Activated T-cell treated with anti-CD3 and anti-CD28 coated beads, Interleukin-2, amount 50 U/mL, for 72 hours (primary cell): ENCODE measurements at places on chromosomes 4 and X.

- no peak for DNase-seq
These were observed 1392.9 kb downstream of the ARAP2 start for GRCh38 chr4:34851411-34851810.

- no peak for DNase-seq
These were observed 503.2 kb downstream of the PACRGL start for GRCh38 chr4:21203416-21203815.

- no peak for DNase-seq
These were observed 19.0 kb downstream of the SLC2A9 start for GRCh38 chr4:10002278-10002677.

DNA sequence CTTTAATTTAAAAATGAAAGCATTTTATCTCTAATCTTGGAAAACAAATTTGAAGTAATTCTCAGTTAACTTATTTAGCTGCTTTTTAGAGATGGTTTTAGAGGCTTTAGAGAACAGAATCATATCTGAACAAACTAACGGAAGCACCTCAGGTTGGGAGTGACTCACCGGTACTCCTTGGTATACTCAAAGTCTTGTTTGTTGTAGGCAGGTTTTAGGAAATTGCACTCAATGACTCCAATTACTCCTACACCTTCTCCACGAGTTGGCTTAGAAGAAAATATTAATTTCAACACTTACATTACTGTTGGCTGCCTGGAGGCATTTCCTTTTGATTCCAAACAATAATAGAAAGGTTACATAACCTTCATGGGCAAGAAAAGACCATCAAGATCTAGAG lies 23.6 kb downstream of the MORC4 start:
- DNase-seq: no peak

- no peak for DNase-seq
These were observed 134.9 kb downstream of the MAML3 start for GRCh38 chr4:140018931-140019618.

GRCh38 chr4:81030981-81031791 lies 678 bp downstream of the BMP3 start:
- DNase-seq: peak; percentile 2

GRCh38 chr4:5784960-5785611 lies 74.1 kb downstream of the EVC start:
- no peak for DNase-seq

GRCh38 chr4:169438057-169438480 lies 167.3 kb upstream of the SH3RF1 start:
- DNase-seq: no peak

- DNase-seq: no peak
These were observed 1149.7 kb downstream of the STPG2 start for GRCh38 chr4:96993560-96993959.

DNA sequence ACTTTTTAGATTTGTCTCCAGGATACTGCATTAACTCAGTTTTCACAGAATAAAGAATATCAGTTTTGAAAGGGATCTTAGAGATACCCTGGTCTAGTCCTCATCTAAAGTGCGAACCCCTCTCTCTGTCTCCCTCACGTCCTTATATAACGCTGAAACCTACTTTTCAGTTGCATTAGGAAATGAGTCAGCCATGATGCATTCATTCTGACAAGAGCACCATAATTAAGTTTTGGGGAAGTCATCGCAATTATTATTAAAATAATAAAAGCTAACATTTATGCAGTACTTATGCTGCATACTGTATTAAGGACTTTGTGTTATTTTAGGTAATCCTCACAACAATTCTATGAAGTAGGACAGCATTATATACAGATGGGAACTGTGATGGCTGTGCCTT lies 116.1 kb downstream of the REELD1 start:
- DNase-seq: no peak

DNA sequence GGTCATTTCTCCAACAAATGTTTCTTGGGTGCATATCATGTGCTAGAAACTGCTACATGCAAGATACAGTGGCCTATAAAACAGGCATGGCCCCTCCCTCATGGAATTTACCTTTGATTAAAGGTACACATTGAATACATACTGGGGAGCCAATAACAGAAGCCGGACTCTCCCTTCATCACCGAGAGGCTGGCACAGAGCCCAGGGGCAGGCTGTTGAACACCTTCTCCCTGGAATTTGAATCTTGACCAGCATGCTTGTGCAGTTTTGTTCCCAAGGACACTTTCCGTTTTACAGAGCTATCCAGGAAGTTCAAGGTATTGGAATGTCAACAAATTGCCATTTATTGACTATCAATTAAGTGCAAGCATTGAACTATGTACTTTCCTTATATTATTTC lies 33.2 kb downstream of the PPARGC1A start:
- DNase-seq: no peak

- DNase-seq: no peak
These were observed 33.8 kb downstream of the ENOX2 start for GRCh38 chrX:130869239-130869638.

DNA sequence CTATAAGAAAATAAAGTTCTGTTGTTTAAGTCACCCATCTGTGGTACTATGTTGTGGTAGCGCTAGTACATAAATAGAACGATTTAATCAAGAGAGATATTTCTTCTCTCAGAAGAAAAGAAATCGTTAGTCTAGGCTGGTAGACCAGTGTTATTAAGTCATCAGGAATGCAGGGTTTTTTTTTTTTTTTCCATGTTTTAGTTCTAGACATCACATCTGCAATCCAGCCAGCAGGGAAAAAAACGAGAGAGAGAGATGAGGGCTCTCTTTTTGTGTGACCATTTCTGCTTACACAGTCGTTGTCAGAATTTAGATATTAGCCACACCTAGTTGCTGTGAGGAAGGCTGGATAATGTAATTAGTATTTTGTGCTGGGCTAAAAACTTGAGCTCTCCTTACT lies 417.4 kb downstream of the TMA16 start:
- DNase-seq: no peak

DNA sequence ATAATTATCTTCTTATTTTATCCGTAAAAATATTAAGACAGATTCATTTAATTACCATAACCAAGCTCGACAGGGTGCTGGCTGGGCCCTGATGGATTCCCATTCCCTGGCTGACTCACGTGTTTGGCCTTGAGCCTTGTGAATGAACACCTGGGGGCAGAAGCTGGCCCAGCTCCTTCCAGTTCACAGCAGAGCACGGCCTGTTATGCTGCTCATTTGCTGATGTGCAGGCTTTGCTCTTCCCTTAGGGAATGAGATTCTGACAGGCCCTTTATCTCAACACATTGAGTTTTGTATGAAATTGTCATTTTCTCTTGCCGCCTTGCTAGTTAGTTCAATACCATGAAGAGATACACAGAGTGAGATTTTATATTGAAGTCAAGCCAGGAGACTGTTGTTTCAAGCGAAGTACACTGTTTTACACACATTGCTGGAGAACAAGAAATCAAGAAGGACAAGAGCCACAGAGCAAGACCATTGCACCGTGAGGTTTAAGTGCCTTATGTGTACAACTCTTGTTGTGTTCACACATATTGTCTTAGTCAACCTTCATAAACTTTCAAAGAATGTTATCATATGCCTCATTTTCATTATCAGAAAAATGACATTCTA lies 1583.3 kb downstream of the STIM2 start:
- DNase-seq: no peak

DNA sequence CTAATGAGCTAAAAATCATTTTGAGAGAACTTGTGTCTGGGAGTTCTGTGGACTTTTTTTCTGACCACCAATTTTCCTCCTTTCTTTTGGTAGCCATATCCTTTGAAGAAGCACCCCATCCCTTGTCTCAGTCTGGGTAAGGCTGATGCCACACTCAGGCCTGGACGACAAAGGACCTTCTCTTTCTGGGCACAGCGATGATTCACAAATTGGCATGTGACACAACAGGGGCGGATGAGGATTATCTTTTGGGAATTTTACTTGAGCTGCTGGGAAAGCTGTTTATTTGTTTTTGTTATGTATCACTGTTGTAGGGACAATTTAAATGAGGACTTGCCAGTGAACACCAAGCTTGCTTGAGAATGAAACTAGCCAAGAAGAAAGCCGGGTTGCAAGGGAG lies 233.4 kb upstream of the HAND2 start:
- DNase-seq: no peak

DNA sequence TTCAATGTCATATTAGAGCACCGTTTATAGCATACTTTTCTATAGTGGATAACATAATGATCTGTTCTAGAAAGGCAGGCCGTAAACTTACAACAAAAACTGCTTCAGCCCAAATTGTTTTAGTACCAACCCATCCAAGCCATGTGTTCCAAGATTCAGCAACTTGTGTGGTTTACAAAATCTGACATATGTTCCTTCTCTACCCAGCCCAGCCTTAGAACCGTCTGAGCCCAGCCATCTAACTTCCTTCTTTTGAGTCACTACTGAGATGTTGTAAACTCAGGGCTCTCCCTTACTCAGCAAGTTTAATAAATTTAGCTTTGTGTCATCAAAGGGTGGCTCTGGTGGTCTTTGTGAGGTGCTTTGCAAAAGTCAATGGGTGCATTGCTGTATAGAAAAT lies 32.4 kb upstream of the REPS2 start:
- DNase-seq: no peak

- DNase-seq: no peak
These were observed 1004.2 kb downstream of the PCDH18 start for GRCh38 chr4:136528131-136528530.

- no peak for DNase-seq
These were observed 6.6 kb upstream of the PPM1K start for GRCh38 chr4:88291003-88291402.

GRCh38 chr4:24770032-24770584 lies 25.3 kb upstream of the SOD3 start:
- peak; percentile 2 for DNase-seq

DNA sequence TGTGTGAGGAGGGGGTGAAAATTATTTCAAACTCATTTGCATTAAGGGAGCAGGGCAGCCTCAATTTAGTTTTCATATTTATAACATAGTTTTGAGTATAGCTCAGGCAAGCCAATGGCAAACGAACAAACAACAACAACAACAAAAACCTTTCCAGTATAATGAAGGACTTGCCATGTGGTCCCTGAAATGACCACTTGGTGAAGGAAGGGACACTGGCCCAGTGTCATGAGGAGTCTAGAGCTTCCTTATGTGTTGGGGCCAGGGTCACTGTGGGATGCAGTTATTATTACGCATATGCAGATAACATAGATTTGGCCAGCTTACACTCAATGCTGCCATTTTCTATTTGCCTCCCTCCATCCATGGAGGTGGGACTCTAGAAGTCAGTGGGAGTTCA lies 23.3 kb downstream of the NKX3-2 start:
- DNase-seq: no peak

DNA sequence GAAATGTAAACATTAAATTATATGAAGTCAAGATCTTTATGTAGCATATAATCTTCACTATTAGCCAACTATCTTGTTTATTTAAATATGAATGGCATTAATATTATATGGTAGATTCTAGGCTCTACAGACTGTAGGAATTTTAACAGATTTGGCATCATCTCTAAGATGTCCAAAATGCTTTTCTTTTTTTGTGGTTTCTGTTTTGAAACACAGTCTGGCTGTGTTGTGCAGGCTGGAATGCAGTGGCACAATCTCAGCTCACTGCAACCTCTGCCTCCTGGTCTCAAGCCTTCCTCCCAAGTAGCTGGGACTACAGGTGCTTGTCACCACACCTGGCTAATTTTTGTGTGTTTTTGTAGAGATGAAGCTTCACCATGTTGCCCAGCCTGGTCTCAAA lies 76.2 kb downstream of the ELOVL6 start:
- no peak for DNase-seq

GRCh38 chrX:47448165-47448806 lies 34.7 kb downstream of the ZNF41 start:
- no peak for DNase-seq

GRCh38 chrX:18886005-18886343 lies 97.9 kb downstream of the PHKA2 start:
- no peak for DNase-seq

- no peak for DNase-seq
These were observed 56.0 kb upstream of the MAGED1 start for GRCh38 chrX:51837451-51837850.

DNA sequence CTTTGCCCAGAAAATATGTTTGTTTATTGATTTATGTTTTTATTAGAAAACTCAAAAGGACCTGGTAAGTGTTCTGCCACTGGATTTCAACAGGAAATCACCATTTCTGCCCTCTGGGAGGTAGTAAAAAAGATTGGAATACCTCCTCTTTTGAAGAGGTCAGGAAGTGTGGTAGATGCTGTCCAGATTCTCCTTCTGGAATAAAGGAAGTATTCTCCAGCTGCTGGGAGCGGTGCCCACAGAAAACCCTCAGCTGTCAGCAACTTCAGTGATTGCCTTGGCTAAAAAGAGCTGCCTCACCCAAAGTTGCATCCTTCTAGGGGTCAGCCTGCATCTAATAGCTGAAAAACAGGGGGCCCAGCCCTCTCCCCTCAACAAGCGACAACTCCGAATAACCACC lies 13.8 kb upstream of the ZNF674 start:
- DNase-seq: no peak

- no peak for DNase-seq
These were observed 40.2 kb upstream of the NKX3-2 start for GRCh38 chr4:13584481-13584880.

- no peak for DNase-seq
These were observed 23.1 kb upstream of the TNIP3 start for GRCh38 chr4:121187206-121187605.

- DNase-seq: no peak
These were observed 44.8 kb upstream of the CDKN2AIP start for GRCh38 chr4:183399616-183400015.

DNA sequence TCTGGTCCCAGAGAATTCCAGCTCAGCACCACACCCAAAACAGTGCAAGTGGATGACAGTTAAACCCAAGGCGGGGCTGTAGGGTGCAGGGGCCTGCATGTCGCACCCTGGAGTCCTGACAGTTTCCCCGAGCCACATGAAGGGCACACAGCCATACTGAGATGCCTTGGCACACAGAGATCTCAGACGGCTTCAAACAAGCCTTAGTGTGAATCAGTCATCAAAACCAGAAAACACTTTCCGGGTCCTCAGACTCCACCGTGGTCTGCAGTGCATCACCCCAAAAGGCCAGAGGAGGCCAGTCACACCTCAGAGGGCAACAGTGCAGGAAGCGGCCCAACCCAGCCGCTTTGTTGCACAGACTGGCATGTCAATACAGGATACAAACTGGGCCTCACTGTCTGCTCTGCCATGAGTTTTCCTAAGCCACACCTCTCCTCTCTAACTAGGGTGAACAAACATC lies 64.6 kb upstream of the ENPP6 start:
- DNase-seq: peak; percentile 84

DNA sequence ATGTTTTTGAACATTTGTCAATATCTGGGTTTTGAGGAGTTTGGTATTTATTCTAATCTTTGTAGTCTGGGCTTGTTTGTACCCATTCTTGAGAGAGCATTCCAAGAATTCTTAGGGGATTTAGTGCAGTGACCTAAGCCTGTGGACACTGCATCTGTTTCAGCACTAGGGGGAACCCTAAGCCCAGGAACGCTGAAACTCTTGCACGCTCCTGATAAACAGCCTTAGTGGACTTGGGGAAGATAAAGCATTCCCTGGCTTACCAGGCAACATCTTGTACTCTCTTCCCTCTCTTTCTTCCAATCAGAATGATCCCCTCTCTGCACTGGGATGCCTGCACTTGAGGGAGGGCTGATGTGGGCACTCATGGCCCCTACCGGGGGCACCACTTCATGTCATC lies 654.9 kb upstream of the HTR2C start:
- no peak for DNase-seq
